GM23338 (cell line): ENCODE measurements at places on chromosomes 12 and 14.

DNA sequence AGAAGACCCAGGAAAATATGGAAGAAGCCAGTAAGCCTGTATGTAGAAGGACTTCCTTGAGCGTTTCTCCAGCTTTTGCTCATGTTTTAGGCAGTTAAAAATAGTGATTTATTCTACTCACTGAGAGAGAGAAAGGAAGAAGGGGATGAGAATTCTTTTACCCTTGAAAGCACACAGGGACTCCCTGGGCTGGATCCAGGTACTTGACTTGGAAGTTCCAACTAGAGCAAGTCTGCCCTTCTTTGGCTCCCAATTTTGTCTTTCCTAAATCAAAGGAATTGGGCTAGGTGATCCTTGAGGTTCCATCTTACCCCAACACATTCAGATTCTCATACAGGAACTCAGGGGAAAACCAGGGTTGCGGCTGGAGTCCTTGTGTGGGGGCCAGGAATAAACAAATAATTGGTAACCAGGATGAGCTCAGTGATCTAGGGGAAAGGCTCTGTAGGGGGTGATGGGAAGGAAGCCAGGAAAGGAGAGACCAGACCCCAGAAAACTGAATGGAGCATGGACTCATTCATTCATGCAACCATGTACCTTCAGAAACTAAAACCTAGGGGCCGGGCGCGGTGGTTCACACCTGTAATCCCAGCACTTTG lies 11.5 kb upstream of the ITGA5 start:
- no peak for DNase-seq

- peak; percentile 12 for DNase-seq
Measured at GRCh38 chr14:57493467-57494181, at the start of gene CCDC198. Gene CCDC198, minus strand, starts transcription at chr14:57493857. Its CDS starts 142 bp downstream, at chr14:57493715.

- DNase-seq = no peak
Measured at GRCh38 chr12:75389061-75389460, 1.8 kb upstream of the GLIPR1L2 start.

DNA sequence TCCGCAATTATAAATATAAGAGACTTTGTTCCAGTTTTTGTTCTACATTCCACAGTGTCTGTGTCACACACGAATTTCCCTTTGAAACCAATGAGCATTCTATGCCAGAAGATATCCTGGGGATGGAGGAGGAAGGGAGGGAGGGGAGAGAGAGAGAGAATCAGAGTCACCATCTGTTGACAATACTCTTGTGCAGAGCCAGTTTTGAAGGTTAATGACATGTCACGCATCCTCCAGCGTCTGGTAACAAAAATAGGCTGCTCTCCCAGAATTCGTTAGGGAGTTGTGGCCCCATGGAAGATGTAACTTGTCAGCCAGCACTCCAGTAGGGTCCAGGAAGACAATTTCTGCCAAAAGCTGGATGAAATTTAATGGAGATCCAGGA lies 213.5 kb upstream of the KRR1 start:
- no peak for DNase-seq

DNA sequence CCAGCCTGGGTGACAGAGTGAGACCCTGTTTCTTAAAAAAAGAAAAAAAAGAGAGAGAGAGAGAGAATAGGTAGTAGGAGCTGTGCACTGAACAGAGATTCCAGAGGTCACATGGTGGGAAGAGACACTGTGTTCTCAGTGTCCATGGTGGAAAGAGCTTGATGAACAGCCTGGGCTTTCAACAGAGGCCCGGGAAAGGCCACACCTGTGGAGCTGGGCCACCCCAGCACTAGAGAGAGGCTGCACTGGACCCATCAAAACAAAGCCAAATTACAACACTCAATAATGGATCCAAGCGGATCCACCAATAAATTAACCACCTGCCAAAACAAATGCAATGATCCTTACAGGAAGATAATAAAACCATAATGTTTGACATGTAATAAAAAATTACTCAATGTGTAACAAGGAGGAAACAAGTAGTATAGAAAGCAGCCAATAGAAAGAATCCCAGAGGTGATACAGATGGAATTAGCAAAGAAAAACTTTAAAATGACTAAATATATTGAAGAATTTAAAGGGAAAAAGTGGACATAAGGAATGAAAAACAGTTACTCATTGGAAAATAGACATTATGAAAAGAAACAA lies 44.8 kb upstream of the BCL2L14 start:
- no peak for DNase-seq
